Activated T-cell treated with anti-CD3 and anti-CD28 coated beads, Interleukin-2, amount 50 U/mL, for 4 hours (primary cell): ENCODE measurements at places on chromosomes 11 and 22. TPM values are rescaled to one million over a fixed set of nuclear protein-coding genes. Genes with fewer than 3 reads are reported as not detected.
A peak's percentile ranks its signal among the peaks of the same experiment; 100 is the strongest.

DNA sequence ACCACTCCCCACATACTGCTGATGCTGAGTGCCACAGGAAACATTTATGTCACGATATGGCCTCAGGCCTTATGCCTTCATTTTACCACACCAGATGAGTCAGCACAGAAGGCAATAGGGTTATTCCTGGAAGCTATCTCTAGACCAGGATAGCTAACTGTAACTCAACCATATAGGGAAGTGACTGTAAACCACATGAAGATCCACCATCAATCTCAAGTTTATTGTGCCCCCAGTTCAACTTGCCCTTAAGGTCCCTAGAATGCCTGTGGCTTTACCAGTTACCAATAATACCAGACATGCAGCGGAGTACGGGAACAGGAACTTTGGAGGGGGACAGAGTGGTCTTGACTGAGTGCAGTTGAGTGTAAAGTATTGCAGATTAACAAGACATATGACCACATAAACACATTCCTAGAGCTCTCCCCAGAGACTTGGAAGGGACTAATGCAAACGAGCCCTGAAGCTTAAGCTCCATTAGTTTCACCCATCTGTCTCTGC is 180.9 kb downstream of the KIF18A start:
- DNase-seq: no peak

DNA sequence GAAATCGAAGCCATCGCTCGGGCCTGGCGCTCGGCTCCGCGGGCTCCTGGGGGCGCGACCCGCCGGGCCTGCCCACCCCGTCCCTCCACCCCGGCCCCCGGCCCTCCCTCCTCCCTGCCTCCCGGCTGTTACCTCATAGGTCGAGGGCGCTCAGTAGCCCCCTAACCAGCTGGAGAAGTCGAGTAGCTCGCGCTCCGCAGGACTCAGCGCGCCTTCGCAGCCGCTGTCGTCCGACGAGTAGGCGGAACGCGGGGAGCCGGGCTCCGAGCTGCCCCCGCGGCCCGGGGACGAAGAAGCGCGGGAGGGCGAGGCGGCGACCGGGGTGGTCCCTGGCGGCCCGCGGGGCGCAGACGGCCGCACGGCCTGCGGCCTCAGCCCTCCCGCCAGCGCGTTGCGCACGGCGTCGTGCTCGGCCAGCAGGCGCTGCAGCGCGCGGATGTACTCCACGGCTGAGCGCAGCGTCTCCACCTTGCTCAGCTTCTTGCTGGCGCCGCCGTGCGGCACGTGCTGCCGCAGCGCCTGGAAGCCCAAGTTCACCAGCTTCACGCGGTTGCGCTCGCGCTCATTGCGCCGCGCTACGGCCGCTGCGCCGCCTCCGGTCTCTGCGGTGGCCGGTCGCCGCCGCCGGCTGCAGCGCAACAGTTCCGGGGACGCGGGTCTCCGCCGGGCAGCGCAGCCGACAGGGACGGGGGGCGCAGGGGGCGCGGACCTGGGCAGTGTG is 627 bp downstream of the ASCL2 start:
- DNase-seq: peak; percentile 30

- no peak for DNase-seq
These were observed 149.4 kb downstream of the SNX19 start for GRCh38 chr11:130766650-130767565.

DNA sequence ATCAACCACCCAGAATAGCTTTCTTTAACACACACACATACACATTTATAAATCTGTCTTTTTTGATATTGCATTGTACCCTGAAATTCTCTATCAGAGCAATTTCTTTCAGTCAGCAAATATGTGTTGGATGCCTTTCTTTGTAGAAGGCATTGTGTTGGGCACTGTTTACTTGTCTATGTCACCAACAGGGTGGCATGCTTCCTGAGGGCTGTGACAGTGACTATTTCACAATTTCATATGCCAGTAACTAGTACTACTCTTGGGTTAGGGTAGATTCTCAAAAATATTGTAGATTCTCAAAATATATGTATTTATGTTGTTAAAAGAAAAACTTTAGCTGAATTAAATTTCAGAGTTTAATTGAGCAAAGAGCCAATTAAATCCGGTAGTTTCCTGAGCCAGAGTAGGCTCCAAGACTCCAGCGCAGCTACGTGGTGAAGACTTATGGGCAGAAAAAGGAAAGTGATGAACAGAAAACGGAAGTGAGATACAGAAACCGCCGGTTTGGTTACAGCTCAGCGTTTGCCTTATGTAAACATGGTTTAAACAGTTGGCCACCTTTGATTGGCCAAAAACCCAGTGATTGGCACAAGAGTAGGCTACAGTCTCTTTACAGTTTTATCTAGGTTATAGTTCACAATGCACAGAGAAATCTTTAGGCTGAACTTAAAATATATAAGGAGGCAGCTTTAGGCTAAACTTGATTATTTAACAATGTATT is 723.3 kb downstream of the NTM start:
- no peak for DNase-seq

DNA sequence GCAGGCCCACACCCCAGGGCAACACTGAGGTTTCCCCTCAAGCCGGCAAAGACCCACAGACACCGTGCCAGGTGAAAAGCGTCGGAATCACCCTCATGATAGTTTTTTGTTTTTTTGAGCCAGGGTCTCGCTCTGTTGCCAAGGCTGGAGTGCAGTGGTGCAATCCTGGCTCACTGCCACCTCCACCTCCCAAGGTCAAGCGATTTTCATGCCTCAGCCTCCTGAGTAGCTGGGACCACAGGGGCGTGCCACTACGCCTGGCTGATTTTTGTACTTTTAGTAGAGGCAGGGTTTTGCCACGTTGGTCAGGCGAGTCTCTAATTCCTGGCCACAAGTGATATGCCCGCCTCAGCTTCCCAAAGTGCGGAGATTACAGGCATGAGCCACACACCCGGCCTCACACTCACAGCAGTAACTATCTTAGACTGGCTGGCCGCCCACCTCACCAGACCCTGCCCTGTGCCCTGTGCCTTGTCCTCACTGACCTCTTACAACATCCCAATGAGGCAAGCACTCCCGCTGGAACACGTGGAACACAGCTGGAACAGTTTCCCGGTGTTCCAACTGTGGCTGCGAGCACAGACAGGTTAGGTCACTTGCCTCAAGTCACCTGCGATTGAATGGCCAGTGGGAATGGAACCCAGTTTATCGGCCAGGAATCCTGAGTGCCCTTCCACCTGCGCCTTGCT is 21.1 kb downstream of the LRRC10B start:
- DNase-seq: no peak

Gene MRGPRE
- not detected for total RNA-seq

Gene SNX32
- 0.52 TPM for total RNA-seq

Gene KRTAP5-11
- not detected for total RNA-seq

Gene GDPD4
- total RNA-seq: not detected

Gene WNT11
- not detected for total RNA-seq
